Common myeloid progenitor, CD34-positive (primary cell): ENCODE measurements at places on chromosomes 7 and 10.

DNA sequence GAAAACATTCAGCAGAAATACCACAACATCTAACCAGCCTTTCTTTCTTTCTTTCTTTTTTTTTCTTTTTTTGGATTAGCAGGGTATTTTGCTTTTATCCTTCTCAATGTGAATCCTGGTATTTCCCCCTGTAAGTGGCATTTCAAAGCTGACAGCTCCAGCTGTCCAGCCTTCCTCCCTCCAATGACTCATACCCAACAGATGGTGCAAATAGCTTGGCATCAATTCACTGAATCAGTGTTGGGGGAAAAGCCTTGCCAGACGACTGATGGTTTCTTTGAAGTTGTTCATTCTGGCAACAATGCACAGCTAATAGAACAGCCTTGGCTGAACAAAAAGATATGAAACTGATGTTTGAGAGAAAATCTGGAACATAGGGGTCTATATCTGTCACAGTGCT is 316.8 kb upstream of the STEAP1 start:
- peak; percentile 23 for DNase-seq

GRCh38 chr10:51709324-51709972 is 10.1 kb upstream of the CSTF2T start:
- DNase-seq, result no peak

DNA sequence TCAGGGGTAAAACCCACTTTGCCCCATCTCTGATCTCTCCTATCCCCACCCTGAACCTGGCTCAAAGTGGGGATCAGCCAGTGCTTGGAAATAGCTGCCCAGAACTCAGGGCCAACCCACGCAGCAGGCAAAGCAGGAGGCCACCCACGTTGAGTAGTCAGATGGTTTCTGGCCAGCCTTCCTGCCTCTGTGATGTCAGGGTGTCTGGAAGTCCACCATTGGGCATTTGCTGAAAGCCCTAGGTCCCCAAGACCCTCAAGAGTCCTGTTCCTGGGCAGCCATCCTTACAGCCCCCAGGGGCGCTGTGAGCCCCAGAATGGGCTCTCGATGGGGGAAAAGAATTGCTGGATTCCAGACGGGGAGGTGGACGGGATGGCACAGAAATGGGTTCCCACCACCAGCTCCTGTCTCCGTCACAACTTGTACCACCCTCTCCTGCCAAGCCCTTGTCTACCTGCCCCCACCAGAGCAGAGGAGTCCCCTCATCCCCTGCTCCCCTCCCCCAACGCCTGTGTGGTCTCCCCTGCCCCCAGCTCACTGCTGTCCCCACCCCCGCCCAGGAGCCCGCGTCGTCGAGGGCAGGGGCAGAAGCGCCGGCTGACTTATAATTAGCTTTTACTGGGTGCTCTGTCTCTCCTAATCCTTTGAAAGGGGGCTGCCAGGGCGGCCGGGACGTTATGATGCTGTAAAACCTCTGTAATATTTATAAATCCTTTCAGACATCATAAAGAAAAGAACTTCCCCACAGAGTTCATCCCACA is 3.9 kb downstream of the MYL10 start:
- peak; percentile 40 for DNase-seq

DNA sequence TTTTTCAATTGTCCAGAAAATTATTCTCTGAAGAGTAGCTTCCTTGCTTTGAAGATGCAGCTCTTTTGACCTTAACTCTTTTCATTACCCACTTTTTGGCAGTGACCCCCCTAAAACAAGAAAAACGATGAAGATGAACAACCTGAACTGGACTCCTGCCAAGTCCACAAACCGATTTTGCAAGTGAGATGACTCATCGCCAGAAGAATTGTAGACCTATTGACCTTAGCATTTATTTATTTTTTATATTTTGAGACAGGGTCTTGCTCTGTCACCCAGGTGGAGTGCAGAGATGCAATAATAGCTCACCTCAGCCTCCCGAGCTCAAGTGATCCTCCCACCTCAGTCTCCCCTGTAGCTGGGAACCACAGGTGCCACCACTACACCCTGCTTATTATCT is 859.2 kb downstream of the GATA3 start:
- no peak for DNase-seq
